ENCODE measurements at places on chromosomes 1 and 21.

GRCh38 chr1:5386371-5386770 lies 605.9 kb downstream of the NPHP4 start:
- no peak for DNase-seq

- peak; percentile 97 for DNase-seq
Measured at GRCh38 chr1:47569681-47570470, 132.0 kb downstream of the FOXD2 start.

GRCh38 chr1:41914516-41914915 lies 4.2 kb downstream of the HIVEP3 start:
- no peak for DNase-seq

- peak; percentile 77 for DNase-seq
Measured at GRCh38 chr1:2180297-2181245, 14.0 kb downstream of the FAAP20 start.

DNA sequence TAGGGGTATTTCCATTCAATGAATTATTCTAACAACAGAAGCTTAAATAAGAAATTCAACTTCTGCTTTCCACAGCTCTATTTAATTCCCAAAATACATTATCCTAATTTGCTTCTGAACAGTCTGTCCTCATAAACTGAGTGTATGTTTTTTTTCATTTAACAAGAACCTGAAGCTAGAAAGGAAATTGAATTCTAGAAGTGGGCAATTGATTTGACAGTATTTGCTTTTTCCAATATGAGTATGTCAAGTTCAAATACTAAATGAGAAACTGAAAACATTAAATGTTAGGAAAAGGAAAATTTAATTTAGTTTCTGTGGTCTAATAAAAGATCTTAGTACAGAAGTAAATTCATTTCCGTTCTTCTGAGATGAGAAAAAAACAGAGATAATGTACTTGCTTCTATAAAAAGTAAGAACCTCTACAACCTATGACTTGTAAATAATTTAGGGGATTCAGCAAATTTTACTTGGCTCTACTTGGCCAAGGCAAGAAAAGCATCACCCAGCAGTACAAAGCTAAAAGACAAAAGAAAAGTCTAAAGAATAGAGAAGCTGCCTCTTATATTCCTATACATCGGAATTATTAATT lies 31.1 kb downstream of the RAB3GAP2 start:
- DNase-seq, result no peak

DNA sequence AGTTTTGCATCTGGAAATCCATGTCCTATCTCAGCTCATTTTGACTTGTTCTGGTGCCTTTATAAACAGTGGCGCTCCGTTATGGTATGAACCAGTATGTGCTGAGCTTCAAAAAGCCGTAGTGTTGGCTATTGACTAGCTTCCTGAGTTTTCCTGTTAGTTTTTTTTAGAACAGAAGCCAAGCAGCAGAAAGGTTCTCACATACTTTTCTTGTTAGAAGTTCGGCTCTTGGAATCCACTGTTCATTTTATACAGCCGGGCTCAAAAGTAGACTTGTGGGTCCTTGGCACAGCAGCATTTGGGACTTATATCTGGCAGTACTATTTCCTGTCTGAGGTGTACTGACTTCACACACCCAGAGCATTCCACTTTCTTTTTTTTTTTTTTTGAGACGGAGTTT lies 63.8 kb downstream of the TBCE start:
- no peak for DNase-seq

- no peak for DNase-seq
Measured at GRCh38 chr1:84719543-84720217, 29.4 kb upstream of the SSX2IP start.

DNA sequence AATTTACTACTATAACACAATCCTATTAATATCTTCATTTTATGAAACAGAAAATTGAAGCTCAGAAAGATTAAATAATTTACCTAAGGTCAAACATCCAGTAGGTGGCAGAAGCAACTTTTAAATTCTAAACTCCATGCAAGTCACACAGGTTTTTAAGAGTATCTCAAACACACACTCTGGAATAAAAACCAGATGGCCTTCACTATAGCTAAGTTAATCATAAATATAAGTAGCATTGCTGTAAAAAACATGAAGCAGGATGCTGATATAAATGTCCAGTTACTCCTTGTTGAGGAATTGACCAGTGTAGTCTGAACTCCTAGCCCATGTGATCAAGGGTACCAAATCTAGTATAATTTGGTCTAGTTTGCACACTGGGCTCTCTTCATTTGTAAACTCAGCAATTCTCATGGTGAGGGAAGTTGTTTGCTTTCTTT lies 9.4 kb upstream of the FMO3 start:
- DNase-seq, result peak; percentile 26
